ENCODE measurements at places on chromosomes 2 and 18. TPM values are rescaled to one million over a fixed set of nuclear protein-coding genes. Genes with fewer than 3 reads are reported as not detected.

The PLCL1 gene
- not detected for total RNA-seq

The ZNF512 gene
- total RNA-seq, result 12.8 TPM

The FAM110C gene
- total RNA-seq, result 0.13 TPM

The TCF7L1 gene
- 30.4 TPM for total RNA-seq

The GAD1 gene
- 12.5 TPM for total RNA-seq

The FAM237A gene
- total RNA-seq, result not detected

The POTEE gene
- 1.1 TPM for total RNA-seq

The EFR3B gene
- 8.9 TPM for total RNA-seq

The SP9 gene
- total RNA-seq, result not detected

The UNC50 gene
- 43.6 TPM for total RNA-seq

The CHRND gene
- total RNA-seq, result not detected

The PSMA8 gene
- not detected for total RNA-seq

The PAX8 gene
- 0.15 TPM for total RNA-seq

The NYAP2 gene
- not detected for total RNA-seq

The HNMT gene
- 4.1 TPM for total RNA-seq

The LINC00305 gene
- not detected for total RNA-seq

The CELF4 gene
- total RNA-seq, result not detected

The UGT1A8 gene
- 0.15 TPM for total RNA-seq

The ZSCAN30 gene
- total RNA-seq, result 12.1 TPM

The TEX44 gene
- total RNA-seq, result not detected

The PCARE gene
- not detected for total RNA-seq

The TUBA3E gene
- total RNA-seq, result not detected

The NEB gene
- total RNA-seq, result 0.10 TPM

The NRBP1 gene
- 103 TPM for total RNA-seq

The DNAJC5G gene
- total RNA-seq, result not detected

The LIMS4 gene
- 0.51 TPM for total RNA-seq

The SLC9A4 gene
- not detected for total RNA-seq

The ASIC4 gene
- 0.21 TPM for total RNA-seq

The FBXO48 gene
- total RNA-seq, result 0.74 TPM

Data from Panc1 (cell line).